SK-N-MC (cell line): ENCODE measurements at places on chromosomes 12 and 14.

DNA sequence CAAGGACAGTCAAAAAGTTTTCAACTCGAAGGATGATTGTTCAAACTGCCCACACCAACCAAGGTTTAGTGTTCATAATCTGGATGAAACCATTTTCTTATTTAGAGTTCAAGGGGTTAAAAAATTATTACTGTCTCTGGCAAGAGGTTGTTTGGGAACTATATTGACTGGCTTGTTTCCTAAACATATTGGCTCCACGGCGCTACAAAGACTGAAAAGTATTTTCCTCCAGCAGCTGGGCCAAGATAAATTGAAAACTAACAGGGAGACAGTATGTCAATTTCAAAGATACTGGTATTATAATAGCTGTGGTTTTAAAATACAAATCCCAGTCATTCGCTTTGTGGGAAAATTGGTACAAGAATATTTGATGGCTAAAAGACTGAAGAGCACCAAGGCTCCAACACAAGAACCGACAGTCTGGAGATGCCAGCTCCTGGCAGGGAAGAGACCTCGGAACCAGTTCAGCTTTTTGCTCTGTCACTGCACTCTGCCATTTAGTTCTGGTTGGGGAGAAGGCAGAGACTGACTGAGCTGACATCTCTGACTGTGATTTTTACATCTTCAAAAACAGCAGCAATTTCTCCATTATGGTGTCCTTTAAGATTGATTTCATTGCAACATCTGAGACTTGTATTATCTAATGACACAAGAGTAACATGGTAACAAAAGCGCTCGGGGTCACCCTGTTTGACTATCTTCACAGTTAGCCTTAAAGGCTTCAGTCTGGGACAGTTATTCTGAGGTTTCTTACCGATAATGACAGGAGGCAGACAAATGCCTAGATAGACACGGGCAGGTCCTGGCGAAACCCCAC, 62.0 kb downstream of the ST8SIA1 start:
- no peak for DNase-seq

DNA sequence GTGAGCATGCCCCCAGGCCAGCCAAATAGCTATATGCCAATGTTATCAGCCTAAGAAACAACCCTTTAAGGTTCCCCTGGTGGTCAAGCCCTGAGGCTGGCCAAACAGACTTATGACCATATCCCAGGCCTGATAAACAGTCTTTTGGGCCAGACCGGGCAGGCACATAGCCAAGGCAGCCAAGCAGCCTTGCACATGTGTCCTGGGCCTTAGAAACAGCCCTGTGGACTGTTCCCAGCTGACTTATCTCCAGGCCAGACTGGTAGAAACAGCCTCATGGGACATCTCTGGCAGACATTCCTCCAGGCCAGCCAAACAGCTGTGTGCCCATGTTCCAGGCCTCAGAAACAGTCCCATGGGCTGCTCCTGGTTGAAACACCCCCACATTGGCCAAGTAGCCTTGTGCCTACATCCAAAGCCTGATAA, 295.0 kb upstream of the MGAT4C start:
- DNase-seq = no peak

GRCh38 chr14:92456215-92457015, 57.2 kb upstream of the RIN3 start:
- no peak for DNase-seq

DNA sequence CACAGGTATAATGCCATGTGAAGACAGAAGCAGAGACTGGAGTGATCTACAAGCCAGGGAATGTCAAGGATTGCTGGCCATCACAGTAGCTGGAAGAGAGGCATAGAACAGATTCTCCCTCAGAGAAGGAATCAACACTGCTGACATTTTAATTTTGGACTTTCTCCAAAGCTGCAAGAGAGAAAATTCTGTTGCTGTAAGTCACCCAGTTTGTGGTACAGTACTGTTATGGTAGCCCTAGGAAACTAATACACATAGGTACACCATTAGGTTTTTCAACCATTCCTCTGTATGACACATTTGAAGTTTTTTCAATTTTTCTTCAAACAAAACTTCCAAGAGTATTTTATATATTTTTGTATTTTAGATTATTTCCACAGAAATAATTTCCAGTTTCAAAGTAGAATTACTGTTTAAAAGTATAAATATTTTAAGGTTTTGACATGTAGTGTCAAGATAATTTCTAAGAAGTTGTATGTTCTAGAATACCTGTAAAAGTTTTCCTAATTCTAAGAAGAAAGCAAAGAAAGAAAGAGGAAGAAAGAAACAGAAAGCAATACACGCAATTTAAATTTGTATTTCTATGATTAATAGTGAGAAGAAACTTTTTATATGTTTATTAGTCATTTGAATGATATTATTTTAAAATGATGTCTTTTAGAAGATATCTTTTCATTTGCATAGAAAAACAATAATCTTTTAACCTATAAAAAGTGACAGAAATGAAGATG, 64.9 kb upstream of the CATSPERB start:
- DNase-seq = no peak

DNA sequence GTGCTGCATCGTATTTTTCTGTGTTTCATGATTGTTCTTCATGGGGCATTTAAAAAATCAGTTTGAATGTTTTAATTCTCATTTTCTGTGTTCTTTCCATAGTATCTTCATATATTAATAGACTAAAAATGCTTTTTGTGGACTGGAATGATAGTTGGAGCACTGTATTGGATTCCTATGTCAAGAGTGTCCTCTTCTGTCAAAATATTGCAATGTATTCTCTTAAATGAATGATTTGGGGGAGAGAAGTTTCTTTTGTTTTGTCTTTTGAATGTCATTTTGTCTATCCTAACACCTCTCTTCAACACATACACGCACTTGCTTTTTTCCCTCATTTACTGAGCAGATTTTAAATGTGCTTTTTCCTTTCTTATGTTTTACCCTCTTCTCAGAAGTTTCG, 4.7 kb upstream of the EIF2S3B start:
- DNase-seq = no peak
